ENCODE measurements at places on chromosomes 4 and X.

DNA sequence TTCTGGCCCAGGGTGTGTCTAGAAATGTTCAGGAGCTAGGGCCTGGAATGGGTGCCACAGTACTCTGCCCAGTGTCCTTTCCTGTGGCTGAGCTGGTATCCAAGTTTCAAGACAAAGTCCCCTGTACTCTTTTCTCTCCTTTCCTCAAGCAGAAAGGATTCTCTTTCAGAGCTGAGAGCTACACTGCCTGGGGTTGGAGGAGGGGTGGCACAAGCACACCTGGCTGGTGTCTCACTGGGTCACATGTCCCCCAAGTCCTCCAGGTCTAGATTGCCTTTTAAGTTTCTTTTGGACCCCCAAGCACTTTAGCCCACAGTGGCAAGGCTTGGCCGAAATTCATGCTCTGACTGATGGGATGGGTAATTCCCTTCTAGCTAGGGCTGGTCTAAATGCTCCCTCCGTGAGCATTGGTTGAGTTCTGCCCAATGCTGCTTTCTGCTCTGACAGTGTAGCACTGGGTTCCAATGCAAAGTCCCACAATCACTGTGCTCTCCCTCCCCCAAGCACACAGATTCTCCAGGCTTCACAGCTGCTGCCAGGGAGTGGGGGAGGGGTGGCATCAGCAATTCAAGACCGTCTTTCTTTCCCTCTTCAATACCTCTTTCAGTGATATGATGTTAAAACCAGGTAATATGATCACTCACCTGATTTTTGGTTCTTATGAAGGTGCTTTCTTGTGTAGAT, 47.8 kb downstream of the BEX3 start:
- no peak for DNase-seq

GRCh38 chr4:82784681-82785610, 13.7 kb downstream of the SCD5 start:
- DNase-seq = no peak

DNA sequence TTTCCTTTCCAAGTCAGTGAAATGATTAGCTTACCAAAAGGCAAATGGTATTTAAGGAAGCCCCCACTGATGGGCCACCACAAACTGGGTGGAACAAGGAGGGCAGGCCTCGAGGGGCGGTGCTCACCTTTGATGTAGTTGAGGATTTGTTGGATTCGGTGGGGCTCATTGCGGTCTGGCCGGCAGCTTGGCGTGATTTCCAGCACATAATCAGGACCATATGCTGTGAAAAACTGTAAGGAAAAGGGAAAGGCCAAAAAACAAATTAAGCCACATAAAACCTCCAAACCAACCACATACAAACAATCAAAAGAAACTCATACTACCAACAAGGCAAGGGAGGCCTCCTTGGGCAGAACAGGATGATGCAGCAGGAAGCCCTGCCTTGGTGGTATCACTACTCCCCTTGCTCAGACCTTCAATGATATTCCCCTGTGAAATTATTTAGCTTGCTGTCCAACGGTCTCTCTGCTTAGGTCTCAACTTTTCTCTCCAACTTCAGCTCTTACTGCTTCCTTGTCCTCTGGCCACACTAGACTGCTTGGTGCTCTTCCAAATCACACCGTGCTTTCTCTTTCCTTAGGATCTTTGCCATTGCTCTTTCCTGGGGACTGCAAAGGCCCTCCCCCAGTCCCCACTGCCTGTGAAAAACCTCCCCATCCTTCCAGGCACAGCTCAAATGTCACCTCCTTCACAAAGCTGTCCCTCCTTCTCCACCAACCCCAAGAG, 46.1 kb upstream of the CITED1 start:
- no peak for DNase-seq

DNA sequence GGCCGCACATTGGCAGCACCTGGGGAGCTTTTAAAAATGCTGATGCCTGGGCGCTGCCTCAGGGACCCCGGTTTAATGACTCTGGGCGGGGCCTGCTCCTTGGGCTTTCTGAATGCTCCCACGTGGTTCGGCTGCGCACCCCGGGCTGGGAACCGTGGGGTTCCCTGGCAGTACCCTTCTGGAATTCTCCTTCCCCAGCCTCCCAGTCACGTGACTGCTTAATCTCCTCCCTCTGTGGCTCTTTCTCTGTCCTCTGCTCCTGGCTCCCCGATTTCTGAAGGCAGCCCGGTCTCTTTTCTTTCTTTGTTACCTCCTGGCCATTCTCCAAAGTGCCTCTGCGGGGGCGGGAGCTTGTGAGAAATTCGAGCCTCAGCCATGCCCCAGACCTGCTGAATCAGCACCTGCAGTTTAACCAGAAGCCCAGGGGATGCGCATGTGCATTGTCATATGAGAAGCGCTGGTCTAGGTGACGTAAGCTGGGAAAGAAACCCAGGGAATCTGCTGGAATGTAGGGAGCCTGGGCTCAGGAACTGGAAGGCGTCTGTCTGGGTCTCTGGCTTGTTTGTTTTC, 16.6 kb downstream of the CLCN4 start:
- DNase-seq = no peak

GRCh38 chr4:109811707-109812106, 3.9 kb upstream of the GAR1 start:
- DNase-seq = no peak

DNA sequence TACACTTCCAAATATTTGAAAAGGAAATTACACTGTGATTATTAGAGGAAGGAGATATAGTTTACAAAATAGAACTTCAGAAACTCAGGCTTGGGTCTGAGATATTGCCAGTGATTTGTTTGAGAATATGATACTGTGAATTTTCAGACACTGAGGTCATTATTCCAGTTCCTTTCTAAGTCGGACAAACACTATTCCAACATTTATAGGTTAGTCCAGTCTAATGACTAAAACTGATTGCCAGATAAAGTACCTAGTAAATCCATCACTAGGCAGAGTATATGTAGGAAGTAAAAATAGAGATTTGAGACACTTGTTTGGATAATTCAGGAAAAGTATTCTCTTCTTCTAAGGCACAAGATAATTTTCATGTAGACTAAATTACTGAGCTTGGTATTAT, 13.2 kb downstream of the MTTP start:
- no peak for DNase-seq

GRCh38 chr4:182240161-182241130, 2.8 kb upstream of the TENM3 start:
- no peak for DNase-seq

GRCh38 chrX:118350221-118350620, 4.3 kb downstream of the WDR44 start:
- DNase-seq = no peak

Measured in NCI-H1930 (cell line).